ENCODE measurements at places on chromosomes 3 and 15. TPM values are rescaled to one million over a fixed set of nuclear protein-coding genes. Genes with fewer than 3 reads are reported as not detected.
A peak's percentile ranks its signal among the peaks of the same experiment; 100 is the strongest.

DNA sequence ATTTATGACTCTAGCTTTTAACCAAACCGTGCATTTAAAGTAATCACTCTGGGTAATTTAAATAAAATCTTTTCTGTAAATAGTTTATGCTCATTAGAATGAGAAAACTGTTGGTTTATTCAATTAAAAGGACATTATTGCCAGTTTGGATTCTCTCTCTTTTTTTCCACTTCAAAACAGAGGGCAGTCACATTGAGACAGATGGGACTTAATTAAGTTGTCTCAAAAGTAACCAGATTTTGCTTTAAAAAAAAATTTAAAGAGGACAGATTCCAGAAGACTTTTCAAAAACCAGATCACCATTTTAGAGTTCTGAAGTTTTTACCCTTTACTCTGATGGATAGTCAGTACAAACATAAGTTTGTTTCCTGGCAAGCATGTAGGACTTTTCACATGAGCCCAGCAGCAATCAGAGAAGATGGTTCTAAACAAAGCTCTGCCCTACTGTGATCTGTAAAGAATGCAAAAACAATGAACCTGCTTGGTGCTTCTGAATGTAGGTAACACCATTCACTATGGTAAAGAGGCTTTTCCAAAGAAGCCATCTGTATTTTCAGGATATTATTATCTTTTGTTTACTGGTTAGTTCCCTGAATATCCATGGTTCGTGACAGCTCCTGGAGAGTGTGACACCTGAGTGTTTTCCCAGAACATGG, 136.2 kb downstream of the LRTM1 start:
- ATAC-seq, result no peak

DNA sequence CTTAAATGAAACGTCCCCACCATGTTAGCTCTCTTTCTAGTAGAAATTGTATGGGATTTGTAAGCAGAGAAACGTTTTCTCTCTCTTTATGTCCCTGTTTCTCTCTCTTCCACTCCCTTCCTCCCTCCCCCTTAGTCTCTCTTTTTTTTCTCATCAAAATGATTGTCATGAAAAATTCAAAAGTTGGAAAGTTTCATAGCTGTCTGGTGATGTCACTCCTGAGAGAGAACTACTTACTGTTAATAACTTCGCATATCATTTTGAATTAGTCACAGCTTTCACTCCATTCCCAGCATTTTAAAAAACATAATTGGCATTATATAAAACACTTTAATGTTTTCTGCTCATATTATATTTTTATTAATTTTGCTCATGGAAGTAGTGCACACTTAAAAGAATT, 331.1 kb downstream of the C3orf38 start:
- no peak for ATAC-seq

- ATAC-seq, result peak; percentile 74
These were observed at the start of gene P2RY14 for GRCh38 chr3:151278230-151278629. Gene P2RY14, minus strand, starts transcription at chr3:151278542. Its CDS starts 64,226 bp downstream, at chr3:151214316.

- no peak for ATAC-seq
These were observed 76.0 kb downstream of the SSR3 start for GRCh38 chr3:156478891-156479290.

GRCh38 chr3:143188881-143189280, 69.3 kb downstream of the CHST2 start:
- ATAC-seq, result no peak

GRCh38 chr3:152048831-152049230, 175.4 kb downstream of the SUCNR1 start:
- no peak for ATAC-seq

DNA sequence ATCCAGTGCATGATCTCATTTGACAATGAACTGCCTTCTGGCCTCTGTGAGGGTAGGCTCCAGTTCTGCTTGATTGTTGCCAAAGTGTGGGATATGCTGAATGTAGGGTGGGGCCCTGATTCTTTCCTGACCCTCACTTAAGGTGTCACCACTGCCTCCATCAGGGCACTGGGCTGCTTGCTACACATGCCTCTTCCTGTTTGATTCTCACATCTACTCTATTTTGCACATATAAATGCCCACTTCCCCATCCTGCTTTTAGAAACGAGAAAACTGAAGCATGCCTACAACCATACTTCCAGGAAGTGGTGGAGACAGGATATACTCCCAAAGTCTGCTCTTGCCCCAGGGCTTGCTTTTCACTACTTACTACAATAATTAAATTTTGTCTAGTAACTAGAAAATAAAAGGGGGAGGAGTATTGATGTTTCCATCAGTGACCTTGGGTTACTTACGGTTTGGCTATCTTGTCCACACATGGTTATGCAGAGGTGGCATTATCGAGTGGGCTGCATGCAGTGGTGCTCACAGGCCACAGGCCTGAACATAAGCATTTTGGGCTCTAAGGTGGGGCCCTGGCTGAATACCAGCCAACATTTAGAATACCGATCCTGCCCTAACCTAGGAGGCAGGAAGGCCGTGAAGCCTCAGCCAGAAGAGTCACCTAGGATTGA, 6.7 kb downstream of the ZDHHC3 start:
- no peak for ATAC-seq

- no peak for ATAC-seq
These were observed 15.2 kb downstream of the GXYLT2 start for GRCh38 chr3:72903004-72903403.

DNA sequence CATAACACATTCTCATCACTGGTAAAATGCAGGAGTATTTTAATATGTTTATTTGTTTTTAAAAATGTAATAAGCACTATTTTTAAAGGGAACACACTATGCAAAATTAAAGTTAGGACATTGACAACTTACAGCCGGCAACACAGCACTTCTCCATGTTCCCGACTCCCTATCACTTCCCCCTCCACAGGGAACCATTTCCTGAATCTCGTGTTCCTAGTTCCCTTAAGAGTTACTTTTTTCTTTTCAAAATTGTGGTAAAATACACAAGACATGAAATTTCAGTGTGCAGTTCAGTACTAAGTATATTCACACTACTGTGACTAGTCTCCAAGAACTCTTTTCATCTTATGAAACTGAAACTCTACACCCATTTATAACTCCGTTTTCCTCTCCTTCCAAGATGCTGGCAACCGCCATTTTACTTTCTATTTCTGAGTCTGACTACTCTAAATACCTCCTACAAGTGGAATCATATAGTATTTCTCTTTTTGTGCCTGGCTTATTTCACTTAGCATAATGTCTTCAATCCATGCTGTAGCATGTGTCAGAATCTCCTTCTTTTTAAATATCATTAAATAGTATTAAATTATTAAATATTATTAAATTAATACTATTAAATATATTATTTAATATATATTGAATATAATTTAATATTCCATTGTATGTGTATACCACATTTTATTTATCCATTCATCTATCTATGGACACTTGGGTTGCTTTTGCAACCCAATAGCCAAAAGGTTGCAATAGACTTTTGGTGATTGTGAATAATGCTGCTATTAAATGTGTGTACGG, 25.9 kb upstream of the UBE2Q2 start:
- peak; percentile 93 for ATAC-seq

- peak; percentile 91 for ATAC-seq
These were observed 89.3 kb downstream of the LRRK1 start for GRCh38 chr15:101008158-101009139.

DNA sequence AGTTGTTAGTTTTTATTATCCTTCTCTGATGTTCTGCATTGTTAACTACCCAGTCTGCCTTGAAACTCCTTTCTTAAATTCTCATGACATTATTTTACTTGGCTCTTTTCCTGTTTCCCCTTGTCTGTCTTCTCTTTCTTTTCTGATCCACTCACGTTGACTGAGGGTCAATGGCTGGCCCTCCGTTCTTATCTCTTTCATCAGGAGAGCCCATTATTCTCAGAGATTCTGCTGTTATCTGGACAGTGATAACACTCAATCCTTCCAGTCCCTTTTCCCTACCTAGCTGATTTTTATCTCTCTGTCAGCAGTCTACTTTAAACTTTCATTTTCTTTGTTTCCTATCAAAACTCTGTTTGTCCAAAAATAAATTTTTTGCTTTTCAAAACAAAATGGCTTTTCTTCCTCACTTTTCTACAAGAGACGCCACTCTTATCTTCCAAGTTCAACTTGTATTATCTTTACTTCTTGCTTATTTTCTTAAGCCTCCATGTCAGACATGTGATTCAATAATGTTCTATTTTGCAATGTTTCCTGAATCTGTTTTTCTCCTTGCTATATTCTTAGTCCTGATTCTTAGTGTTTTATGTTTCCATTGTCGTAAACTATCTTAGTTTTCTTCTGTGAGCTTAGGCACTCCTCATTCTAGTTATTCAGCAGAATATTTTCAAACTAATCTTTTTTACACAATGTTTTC, 120.2 kb downstream of the NEDD4 start:
- no peak for ATAC-seq

- no peak for ATAC-seq
These were observed 87.5 kb downstream of the FAM43A start for GRCh38 chr3:194773216-194773615.

- peak; percentile 18 for ATAC-seq
These were observed 198.0 kb downstream of the THRB start for GRCh38 chr3:24296441-24297205.

DUOX1 gene
- 0.06 TPM for total RNA-seq

STAB1 gene
- total RNA-seq, result 0.26 TPM

CFAP161 gene
- total RNA-seq, result not detected

MELTF gene
- 9.7 TPM for total RNA-seq

ITPR1 gene
- total RNA-seq, result 84.6 TPM

All from activated T-helper 17 cell treated with anti-CD3 and anti-CD28 coated beads, Interleukin-2, amount 50 U/mL, for 72 hours (primary cell).